ENCODE measurements at places on chromosomes 5 and 9. TPM values are rescaled to one million over a fixed set of nuclear protein-coding genes. Genes with fewer than 3 reads are reported as not detected.

Gene OR1J2
- total RNA-seq = not detected

DNA sequence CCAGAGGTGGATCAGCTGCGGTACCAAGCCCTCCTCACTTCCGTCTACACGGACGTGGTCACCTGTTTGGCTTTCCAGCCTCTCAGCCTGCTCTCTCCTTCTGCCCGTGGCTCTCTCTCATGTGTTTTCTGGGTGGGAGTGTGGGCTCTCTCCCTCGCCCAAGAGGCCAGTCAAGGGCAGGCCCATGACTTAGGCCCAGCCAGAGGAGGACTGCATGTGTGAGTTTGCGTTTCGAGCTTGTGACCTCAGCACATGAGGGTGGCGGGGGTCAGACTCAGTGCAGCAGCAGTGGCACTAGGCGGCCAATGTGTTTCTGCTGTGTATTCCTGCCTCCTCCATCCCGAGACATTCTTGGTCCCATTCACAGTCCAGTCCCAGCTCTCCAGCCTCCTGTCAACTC lies 82.5 kb upstream of the SMIM23 start:
- DNase-seq = no peak

- DNase-seq = no peak
Measured at GRCh38 chr5:159341145-159341544, 10.9 kb upstream of the IL12B start.

- DNase-seq = no peak
Measured at GRCh38 chr5:88396751-88397281, 128.2 kb upstream of the TMEM161B start.
